Urinary bladder (tissue), 4 donors: ENCODE measurements at places on chromosomes 4 and X. TPM values are rescaled to one million over a fixed set of nuclear protein-coding genes. Genes with fewer than 3 reads are reported as not detected.

The ADH4 gene
- total RNA-seq, result not detected

The RNF175 gene
- total RNA-seq, result 3.3 TPM

DNA sequence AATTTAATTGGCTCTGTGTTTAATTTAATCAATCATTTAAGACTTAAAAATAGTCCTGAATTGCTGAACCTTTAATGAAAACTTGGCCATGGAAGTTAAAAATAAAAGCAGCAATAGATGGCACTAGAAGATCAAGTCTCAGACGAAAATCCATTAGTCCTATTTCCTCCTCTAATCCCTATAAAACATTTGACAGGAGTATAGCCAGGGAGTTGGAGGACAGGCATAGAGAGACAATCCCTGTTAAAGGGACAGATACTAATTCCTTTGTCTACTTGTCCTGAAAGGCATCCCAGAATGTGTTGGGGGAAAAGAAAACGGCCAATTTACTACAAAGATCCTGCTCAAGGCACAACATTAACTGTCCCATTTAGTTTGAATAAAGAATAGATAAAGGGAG lies 276.3 kb upstream of the TACR3 start:
- DNase-seq, result peak; percentile 21

GRCh38 chr4:103645991-103646390 lies 73.8 kb downstream of the TACR3 start:
- no peak for DNase-seq

DNA sequence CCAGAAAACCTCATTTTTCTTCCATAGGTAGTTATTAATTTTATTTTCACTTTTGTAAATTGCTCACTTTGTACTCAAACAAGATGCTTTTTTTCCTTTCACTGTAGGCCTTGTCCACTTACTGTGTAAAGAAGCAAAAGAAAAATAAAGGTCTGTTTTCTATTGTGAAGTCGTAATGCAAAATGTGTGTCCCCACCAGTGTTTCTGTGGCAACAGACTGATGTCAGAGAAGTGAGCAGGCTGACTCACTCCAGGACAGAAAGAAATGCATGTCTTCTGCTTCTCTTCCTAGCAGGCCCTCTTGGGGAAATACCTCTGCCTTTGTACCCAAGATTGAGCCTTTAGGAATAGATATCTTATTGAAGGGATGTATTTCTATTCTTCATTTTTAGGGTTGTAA lies 30.3 kb downstream of the INPP4B start:
- no peak for DNase-seq

DNA sequence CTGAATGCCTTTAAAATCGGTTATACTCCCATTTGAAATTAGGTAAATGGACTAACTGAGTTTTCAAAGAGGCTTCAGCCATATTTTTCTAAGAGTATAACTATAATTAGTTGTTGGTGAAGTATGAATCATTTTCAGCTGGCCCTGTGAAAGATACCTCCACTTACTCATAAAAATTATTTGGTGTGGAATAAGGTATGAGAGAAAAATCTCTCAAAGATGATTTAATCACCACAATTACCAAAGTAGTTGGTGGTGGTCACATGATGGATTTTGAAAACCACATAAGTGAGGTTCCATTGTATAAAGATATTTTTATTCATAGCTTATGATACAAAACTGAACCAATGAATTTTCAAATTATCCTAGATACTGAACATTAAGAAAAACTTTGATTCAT lies 9.0 kb upstream of the KLHL2 start:
- DNase-seq, result no peak
